ENCODE measurements at places on chromosomes 12 and 14. TPM values are rescaled to one million over a fixed set of nuclear protein-coding genes. Genes with fewer than 3 reads are reported as not detected.

DNA sequence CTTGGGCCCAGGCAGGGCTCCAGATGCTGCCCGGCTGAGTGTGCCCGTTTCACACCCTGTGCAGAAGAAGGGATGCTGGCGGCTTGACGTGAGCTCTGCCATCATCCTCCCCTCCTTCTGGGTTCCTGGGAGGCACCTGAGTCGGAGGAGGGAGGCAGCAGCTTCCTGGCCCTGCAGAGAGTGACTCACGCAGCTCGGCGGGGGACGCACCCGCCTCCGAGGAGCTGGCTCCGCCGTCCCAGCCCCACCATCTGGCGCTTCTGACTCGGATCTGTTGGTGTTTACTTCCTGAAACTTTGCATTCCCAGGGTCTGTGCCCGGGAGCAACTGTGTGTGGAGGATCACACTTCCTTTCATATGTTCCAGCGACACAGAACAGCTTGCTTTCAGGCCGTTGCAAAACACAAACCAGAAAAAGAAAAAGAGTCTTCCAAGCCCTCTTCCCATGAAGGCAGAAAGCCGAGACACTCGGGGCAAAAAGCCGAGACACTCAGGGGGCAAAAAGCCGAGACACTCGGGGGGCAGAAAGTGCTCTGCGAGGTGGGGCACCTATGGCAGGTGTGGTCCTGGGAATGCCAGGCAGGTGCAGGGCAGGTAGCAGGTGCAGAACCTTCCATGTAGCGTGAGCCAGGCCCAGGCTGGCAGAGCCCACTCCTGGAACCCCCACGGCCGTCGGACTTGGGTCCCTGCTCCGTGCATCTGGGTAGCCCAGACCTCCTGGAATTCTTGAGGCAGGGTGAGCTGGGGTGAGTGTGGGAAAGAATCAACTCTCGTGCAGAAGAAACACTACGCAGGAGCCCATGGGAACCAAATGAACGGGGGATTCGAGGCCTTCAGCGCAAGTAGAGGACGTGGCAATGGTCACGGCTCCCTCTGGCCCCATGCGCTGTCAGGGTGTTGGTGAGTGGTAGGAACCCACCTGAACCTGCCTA, 27.6 kb upstream of the GALNT9 start:
- peak overlapping the region; percentile 14 for H3K4me3 ChIP-seq
- H3K27me3 ChIP-seq = no peaks in the 10 kb centered on the region
- no peaks in the 10 kb centered on the region for H3K4me1 ChIP-seq
- H3K36me3 ChIP-seq = peaks cover 5% of the 10 kb centered on the region
- H3K27ac ChIP-seq = no peak overlapping the region

ACRBP gene
- total RNA-seq = 1.3 TPM

TMX1 gene
- 87.3 TPM for total RNA-seq

LYZ gene
- total RNA-seq = not detected

GRCh38 chr12:549476-550082, 89.8 kb downstream of the B4GALNT3 start:
- DNase-seq = no peak
- H3K4me3 ChIP-seq = no peak overlapping the region
- peaks cover 18% of the 10 kb centered on the region for H3K36me3 ChIP-seq
- no peaks in the 10 kb centered on the region for H3K4me1 ChIP-seq
- H3K27ac ChIP-seq = no peak overlapping the region

AVPR1A gene
- total RNA-seq = 0.22 TPM

Measured in H9 (cell line).